GM12891 (cell line): ENCODE measurements at places on chromosomes 1 and 21.

DNA sequence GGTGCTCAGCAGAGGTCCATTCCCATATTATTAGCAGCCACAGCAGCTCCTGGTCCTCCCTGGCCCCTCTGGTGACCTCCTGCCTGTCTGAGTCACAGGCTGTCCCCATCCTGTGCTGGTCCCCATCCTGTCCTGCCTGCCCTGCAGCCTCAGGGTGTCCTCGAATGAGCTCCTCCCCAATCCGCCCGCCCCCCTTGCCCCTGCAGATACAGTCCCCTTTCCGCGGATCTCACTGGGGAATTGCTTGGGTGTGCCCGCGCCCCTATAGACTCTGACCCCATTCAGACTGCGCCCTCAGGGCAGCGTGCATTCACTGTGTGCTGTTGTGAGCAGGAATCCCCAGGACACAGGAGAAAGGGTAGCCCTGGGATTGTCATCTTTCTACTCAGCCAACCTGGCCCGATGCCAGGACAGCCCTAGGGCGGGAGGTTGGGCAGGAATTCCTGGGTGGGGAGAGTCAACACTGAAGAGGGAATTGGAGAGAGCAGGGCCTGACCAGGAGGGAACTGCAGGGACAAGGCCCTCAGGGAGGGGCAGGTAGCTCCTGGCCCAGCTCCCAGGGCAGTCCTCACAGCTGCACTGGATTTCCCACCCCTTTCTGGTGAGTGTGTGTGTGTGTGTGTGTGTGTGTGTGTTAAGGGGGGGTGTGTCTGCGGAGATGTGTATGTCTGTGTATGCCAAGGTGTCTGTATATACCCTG lies 1.1 kb upstream of the GUCA2A start:
- DNase-seq = no peak

- no peak for DNase-seq
These were observed 67.3 kb upstream of the COX20 start for GRCh38 chr1:244768186-244768585.

- peak; percentile 92 for DNase-seq
These were observed 12.1 kb upstream of the GJB5 start for GRCh38 chr1:34742667-34743270.

GRCh38 chr1:116335850-116336624 lies 37.0 kb upstream of the ATP1A1 start:
- no peak for DNase-seq

DNA sequence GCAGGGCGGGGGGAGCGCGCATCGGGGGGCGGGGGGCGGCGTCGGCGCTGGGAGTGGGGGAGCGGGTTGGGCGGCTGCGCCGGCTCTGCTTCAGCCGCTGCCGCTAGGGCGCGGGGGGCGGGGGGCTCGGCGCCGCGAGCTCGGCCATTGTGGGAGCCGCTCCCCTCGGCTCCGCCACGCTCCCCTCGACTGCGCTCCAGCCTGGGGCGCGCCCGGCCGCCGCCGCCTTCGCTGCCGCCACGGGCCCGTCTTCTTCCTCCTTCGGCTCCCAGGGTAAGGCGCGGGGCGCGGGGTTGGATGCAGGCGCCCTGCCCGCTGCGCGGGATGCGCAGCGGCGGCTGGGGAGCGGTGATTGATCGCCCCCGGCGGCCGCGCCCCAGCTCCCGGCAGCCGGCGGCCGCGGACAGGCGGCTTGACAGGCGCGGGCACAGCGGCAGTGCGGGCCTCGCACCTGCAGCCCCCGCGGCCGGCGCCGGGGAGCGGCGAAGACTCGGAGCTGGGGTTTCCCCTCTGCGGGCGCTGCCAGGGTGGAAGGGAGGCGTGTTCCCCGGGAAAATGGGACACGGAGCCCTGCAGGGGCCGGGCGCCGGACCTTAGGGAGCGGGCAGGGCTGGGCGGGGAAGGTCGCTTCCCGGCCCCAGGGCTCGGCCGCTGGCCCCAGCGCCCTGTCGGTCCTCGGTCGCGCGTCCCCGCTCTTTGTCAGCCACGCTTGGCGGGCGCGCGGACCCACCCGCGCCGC lies 55.3 kb downstream of the NDUFS5 start:
- peak; percentile 56 for DNase-seq

DNA sequence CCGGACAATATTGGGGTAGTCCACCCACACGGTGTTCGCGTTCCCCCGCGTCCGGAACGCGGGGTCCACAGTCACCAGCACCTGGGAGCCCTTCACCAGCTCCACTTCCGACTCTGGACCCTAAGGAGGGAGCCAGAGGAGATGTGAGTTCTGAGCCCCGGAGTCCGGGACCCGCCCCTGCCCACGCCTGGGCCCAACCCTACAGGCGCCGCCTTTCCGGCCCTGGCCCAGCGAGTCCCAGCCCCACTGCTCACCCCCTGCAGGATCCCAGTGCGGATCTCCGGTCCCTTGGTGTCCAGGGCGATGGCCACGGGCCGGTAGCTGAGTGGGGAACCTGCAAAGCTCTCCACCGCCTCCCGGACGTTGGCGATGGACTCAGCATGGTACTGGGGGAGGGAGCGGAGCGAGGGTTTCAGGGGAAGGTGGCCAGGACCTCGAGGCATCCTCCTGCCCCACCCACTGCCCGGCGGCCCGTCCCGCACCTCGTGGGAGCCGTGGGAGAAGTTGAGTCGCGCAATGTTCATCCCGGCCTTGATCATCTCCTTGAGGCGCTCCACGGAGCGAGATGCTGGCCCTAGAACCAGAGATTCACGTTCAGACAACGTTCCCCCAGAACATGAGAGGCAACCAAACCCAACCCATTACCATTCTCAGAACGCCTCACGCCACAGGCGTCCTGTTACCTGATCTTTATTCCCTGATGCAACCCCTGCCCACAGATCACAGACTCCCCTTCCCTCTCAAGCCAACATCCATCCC lies 5.9 kb downstream of the PKLR start:
- DNase-seq = no peak

DNA sequence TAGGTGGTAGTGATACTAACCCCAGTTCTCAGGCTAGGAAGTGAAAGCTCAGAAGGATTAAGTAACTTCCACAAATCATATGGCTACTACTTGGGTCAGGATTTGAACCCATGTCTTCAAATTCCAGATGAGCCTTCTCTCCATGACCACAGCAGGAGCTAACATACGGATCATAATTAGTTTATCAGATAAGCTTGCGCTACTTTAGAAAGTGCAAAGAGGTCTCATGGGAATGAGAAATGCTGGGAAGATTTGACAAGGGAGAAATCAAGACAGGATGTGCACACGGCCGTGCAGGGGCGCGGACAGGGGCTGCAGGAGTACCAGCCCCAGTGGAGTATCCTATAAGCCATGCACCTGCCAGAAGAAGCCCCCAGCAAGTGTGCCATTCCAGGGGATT lies 5.2 kb downstream of the PLEKHA6 start:
- DNase-seq = no peak

- no peak for DNase-seq
These were observed 46.5 kb downstream of the TUT4 start for GRCh38 chr1:52506349-52506748.

DNA sequence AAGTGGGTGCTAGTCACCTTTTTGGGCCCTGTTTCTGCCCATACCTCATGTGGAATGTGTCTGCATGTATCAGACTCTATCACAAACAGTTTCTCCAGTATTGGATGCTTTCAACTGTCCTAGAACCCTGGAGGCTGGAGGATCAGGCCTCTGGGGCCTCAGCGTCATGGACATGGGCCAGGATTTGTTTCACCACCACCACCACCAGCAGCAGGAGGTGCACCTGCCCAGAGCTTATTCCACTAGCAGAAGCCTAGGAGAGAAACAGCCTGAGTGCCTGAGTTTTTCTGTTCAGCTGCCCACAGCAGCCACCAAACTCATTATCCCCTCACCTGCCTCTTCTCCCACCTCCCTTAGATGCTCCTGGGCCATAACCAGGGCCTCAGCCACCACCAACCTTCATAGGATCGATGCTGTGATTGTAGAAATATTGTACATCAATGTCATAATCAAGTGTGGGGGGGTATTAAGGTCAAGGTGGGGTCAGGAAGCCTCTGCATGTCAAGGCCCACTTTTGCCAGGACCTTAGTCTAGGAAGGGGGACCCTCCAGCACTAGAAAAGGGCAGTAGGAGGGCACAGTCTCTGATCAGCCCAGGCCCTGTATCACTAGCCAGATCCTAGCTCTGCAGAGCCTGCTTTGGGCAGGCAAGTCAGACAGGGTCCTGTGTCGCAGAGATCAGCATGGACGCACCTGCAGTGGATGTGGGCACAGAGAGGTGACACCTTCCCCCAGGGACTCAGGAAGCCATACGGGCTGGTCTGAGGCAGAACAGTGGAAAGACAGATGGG lies 9.3 kb downstream of the DMAP1 start:
- DNase-seq = no peak
